Stimulated activated naive CD8-positive, alpha-beta T cell treated with anti-CD3 and anti-CD28 coated beads, Interleukin-15, Interleukin-2, amounts not matched to agents 100 U/mL and 50 U/mL, for 24 hours (primary cell): ENCODE measurements at places on chromosomes 1 and 21.

- no peak for DNase-seq
Observed at GRCh38 chr1:81111818-81112217, 688.9 kb upstream of the ADGRL2 start.

- peak; percentile 50 for DNase-seq
Observed at GRCh38 chr21:44874497-44875315, 1.2 kb upstream of the PTTG1IP start.

DNA sequence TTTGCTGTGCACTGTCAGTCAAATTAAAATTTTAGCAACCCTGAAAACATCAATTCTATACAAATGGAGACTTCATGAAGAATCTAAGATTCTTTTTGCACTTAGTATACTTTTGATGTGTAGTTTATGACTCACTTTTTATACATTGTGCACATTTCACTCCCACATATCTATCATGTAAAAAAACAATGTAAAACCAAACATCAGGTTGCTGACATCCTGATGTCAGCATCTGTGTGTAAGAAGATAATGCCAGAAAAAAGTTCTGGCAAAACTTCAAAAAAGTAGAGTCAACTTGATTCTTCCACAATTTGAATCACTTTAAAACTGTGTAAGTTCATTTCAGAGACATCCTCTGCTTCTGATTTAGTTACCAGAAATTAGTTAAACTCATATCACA lies 115.7 kb downstream of the CENPF start:
- no peak for DNase-seq

DNA sequence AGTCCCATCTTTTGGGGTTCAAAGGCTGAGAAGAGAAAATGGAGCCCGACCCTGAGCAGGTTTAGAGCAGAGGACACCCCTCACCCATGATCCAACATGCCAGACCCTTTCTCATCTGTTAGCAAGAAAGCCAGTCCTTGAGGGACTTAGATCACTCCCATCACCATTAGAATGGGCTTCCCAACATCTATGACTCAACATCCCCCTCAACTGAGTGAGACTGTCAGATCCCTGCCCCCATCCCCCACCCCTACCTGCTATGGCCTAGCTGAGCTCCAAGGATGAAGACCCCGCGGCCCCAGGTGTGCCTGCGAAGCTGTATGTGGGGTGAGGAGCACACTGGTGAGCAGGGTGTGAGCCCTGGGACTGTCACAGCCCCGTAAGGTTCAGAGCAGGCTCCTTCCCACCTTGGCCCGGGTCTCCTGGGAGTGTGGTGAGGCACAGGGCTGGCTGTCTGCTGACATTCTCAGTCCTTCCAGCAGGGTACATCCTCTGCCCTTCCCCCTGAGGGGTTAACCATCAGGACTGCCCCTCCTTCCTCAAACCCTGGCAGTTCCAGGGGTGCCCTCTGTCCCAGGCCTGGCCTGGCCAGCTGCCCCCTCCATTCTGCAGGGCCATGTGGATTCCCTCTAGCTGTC lies 21.4 kb upstream of the BLACAT1 start:
- DNase-seq, result no peak

DNA sequence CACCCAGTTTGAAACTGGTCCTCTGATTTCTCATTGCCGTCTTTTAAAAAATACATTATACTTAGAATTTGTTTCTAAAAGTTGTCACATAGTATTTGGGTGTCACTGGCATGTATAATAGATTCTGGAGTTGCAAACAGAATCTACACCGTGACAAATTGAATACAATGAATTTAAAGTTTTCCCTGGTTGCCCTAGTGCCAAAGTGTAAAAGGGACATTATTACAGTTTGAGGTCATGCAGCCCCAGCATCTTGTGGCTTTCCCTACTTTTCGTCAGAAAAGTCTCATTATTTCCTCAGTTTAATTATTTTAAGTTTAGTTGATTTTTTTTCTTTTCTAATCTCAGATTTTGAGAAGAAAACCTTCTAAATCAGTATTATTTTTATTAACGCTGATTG lies 155.9 kb downstream of the DISP1 start:
- no peak for DNase-seq

GRCh38 chr1:161190962-161191521 lies 7.8 kb downstream of the ADAMTS4 start:
- no peak for DNase-seq

DNA sequence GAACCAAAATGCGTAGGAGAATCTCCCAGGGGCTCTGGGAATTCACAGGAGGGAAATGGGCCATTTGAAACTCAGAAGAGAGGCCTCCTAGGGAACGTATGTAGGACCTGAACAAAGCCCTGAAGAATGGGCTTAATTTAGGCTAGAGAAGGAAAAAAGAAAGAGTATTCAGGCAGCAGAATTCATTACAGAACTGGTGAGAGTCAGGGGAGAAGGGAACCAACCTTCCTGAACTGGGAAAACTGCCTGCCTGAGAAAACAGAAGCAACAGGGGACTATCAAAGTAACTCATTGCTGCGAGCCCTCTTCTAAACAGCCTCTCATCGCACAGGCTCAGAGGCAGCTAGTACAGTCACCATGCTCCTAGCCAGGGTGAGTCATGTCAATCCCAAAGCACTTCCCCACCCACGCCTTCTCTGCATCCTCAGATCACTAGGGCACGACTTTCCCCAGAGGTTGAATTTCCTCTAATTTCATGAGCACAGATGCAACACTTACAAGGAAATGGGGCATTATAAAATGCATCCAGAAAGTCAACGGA lies 98.1 kb downstream of the ADSS2 start:
- peak; percentile 15 for DNase-seq

- DNase-seq, result peak; percentile 56
Observed at GRCh38 chr1:235888119-235888643, 21.5 kb upstream of the LYST start.

- DNase-seq, result no peak
Observed at GRCh38 chr1:154496383-154496782, 5.6 kb upstream of the TDRD10 start.

DNA sequence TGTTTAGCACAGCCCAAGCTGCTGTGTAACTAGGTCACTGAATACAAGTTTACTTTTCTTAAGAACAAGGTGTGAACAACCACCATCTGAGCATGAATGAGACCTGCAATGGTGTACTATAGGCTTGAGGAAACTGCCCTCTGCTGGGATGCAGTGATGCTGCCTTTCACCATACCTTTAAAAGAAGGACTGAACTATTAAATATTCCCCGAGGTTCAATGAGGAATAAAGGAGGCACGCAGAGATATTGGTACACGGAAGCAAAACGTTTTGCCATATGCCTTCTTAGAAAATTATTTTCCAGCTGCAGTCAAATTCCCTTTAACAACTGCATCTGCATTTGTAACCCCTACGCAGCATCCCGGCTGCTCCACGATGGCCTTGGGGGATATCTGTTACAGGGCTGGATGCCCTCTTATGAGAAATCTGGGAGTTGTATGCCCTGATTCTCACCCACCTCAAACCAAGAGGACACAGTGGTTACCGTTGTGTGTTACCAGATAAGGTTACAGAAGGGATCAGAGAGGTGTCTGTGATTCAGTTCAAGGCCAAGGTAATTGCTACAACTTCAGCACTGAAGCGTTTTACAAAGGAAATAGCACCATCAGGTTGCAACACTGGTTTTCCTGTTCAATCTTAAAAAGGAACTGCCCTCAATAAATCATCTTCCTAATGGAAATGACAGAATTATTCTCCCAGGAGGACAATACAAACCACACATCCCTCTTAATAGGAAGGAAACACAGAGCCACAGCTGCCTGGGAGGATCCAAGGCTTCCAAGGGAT lies 470.5 kb downstream of the LTN1 start:
- DNase-seq, result no peak

GRCh38 chr1:217077426-217077825 lies 354.2 kb upstream of the ESRRG start:
- DNase-seq, result no peak

- DNase-seq, result no peak
Observed at GRCh38 chr21:44704636-44705001, 6.8 kb downstream of the TSPEAR start.

DNA sequence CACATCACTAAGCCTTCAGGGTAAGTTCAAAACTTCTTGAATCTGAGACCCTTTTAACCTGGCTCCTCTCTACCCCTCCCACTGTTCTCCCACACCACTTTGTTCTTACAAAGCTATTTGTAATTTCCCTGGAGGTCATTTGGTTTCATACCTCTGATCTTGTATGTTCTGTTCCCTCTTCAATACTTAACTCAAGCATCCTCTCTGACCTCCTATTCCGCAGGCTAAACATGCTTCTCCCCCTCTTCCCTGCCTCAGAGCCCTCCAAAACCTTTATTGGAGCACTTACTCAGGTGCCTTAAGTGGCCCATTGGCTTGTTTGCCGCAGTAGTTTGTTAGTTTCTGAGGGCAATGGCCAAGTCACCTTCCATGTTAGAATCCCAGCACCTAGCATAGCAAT lies 54.8 kb downstream of the SSX2IP start:
- no peak for DNase-seq

DNA sequence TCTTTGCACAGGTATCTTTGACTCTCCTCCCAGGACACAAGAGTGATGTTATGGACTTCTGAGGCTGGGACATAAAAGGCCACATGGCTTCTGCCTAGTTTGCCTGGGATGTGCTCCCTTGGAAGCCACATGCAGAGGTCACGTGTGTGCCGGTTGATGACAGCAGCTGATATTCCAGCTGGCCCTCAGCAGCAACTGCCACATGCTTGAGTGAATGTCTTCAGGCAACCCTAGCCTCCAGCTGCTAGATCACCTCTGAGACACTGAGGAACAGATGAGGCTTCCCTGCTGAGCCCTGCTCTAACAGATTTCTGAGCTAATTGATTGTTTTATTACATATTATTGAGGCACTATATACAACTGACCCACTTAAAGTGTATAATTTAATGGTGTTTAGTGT lies 11.6 kb upstream of the AKR7A3 start:
- DNase-seq, result no peak

GRCh38 chr1:25544819-25545218 lies 1.4 kb downstream of the LDLRAP1 start:
- DNase-seq, result no peak

GRCh38 chr1:31180338-31180737 lies 59.3 kb downstream of the NKAIN1 start:
- no peak for DNase-seq

DNA sequence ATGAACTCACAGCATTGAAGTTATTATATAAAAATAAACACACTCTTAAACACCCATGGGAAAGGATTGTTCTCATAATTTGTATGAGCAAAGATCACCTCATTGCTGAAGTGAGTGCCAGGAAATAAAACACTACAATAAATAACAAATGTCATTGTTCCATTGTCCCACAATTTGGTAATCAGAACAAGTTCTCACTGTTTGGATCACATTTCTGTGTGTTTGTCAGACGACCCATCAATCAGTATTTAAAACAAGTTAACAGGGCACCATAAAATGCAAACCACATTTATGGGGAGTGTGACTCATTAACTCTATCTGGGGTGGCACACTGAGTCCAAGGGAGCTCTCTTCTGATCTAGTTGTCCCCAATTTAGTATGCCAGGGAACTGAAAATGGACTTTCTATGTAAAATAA lies 124.5 kb downstream of the PTPRC start:
- DNase-seq, result no peak

GRCh38 chr21:15121097-15121654 lies 56.4 kb upstream of the NRIP1 start:
- DNase-seq, result no peak

DNA sequence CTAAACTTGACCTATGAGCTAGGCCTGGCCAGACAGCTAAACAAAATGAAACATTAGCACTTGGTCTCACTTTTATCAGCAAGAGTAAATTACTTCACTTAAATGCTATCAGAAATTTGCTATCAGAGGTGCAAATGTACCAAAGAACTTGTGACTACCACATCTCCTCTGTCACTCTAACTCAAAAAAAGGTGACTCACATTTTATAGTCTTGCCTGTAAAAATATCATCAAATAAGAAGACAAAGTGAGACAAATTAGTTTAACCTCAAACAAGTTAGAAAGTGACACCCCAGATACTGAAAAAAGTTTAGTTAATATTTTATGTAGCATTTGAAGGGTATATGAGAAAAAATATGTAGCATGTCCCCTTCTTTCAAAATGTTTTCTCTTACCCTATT lies 76.9 kb downstream of the EPS15 start:
- DNase-seq, result no peak

GRCh38 chr1:211579440-211580302 lies 710 bp upstream of the SLC30A1 start:
- DNase-seq, result no peak

GRCh38 chr1:246221485-246222255 lies 285.4 kb downstream of the SMYD3 start:
- no peak for DNase-seq

GRCh38 chr1:155522069-155522468 lies 40.5 kb downstream of the ASH1L start:
- DNase-seq, result no peak

DNA sequence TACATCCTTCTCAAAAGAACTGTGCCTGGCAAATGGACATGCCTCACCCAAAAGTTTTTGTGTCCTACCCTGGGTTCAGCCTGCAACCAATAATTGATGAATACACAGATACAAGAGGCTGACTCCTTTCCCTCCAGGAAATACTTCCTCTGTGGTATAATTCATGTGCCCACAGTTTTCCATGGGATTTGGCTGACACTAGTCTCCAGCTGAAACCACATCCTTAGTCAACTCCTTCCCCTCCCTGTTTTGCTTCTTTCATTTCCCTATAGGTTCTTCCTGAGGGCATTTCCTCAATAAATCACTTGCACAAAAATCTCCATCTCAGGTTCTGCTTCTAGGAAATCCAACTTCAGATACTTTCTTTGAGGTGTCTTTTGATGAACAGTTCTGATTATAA lies 436.6 kb upstream of the C1orf87 start:
- no peak for DNase-seq

DNA sequence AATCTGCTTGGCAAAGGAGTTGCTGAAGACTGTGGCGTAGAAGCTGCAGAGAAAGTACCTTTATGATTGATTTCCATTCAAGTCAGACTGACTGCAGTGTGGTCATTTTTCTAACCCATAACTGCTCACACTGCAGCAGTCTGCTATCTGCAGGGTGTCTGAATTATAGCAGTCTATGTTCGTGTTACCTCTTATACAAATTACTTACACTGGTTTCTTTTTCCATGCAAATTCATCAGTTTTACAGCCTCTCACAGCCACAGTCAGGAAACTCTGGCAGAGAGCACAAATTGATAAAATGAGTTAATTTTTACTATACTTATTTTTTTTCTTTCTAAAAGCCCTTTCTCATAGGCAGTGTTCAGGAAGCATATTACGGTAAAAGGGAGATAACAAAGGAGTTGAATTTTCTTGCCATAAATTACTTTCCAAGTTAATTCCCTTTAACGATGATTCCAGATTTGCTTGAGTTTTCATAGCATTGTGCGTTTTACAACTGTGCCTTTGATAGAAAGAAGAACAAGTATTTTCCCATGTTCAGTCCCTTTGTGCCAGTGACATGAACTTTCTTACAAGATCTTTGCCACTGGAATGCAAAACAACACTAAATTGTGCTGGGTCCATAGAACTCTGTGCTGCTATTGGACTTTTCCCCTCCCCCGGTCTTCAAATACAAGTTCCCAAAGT lies 261.5 kb downstream of the NFIA start:
- DNase-seq, result no peak
